ENCODE measurements at places on chromosomes 3 and 15. TPM values are rescaled to one million over a fixed set of nuclear protein-coding genes. Genes with fewer than 3 reads are reported as not detected.

SPINT1 gene
- total RNA-seq = 306 TPM

GRCh38 chr3:23879485-23879884 is 37.3 kb downstream of the NKIRAS1 start:
- no peak for DNase-seq

CDHR4 gene
- not detected for total RNA-seq

DNA sequence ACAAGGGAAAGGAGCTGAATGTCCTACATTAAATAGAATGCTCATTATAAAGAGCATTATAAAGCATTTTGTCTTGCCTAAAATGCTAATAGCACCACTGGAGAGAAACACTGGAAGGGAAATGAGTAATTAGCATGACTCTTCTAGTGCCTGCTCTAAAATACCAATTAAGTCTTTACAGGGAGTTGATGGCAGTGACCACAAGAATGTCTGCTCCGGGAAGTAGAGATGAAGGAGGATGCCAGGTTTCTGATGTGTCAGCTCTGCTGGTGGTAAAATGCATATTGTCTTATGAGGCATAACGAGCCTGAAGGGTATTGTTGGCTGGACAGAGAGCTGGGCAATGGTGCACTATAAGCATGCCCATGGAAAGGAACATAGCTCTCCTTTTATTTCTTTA is 49.5 kb downstream of the MYLK start:
- DNase-seq = peak; percentile 96

GRCh38 chr3:190618330-190619030 is 104.6 kb downstream of the IL1RAP start:
- DNase-seq = no peak

- no peak for DNase-seq
These were observed 202.0 kb downstream of the GHSR start for GRCh38 chr3:172246107-172246844.

CTXN2 gene
- not detected for total RNA-seq

- DNase-seq = no peak
These were observed 312.8 kb downstream of the CLSTN2 start for GRCh38 chr3:140247775-140248174.

RARB gene
- 1.8 TPM for total RNA-seq

ARPC4 gene
- total RNA-seq = 206 TPM

DNA sequence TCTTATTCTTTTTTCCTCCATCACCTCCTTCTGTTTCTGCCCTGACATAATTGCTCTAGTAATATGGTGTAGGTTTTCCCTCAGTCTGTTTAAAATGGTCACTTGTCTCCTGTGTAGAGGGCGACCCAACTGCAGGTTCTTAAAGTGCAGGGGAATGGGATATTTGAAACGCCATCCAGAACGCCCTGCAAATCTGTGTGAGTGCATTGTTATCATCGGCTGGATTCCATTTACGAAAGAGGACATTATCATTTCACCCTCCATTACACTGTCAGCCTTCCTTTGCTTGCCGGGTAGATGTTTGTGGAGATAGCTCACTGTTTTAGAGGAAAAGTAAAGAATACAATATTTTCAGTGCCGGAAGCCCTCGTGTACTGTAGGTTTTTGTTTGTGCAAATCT is 354.0 kb downstream of the LRTM1 start:
- DNase-seq = no peak

- no peak for DNase-seq
These were observed 110.4 kb downstream of the C3orf70 start for GRCh38 chr3:185042312-185043050.

GRCh38 chr3:168398371-168399025 is 302.8 kb upstream of the GOLIM4 start:
- DNase-seq = no peak

DNA sequence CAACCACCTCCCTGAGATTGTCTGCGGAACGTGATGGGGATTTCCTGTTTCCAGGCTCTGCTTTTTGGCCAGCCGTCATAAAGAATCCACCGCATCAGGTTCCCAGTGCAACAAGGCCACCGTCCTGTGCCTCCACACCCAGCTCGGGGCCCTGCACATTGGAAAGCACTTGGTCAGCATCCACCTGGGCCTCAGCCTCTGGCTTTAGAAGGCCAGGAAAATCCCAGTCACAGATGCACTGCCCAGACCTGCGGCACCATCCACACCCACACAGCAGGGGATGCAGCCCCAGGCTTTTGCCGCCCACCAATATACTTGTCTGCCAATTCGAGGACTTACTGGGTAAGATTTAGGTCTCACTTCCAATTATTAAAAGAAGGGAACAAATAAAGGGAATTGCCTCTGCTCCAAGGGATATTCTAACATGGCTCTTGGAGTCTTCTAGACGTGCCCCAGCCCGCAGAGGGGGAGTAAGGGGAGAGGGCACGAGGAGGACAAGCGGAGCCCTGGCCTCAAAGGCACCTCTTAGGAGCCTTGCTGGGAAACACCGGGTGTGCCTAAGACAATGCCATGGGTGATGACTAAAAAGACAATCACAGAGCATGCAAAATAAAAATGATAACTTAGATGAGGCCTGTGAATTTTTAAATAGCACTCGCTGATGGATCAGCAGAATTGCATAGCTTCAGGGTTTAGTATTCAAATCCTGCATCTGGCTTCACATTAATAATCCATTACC is 169.2 kb downstream of the FOXP1 start:
- DNase-seq = no peak

SEMA3G gene
- 0.21 TPM for total RNA-seq

DNA sequence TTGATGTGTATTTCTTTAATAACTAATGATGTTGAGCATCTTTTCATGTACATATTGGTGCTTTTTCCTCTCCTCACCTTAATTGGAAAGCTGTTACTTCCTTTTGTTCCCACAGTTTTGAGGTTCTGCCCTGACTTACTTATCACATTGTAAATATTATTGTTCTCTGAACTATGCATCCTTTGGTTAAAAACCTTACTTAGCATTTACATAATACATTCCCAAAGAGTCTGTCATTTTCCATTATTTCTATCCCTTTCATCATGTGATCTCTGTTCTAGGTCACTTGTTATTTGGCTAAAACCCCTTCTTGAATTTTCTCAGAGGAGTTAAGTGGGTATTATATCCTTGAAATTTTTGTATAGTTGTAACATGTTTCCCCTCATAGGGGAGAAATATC is 33.0 kb downstream of the SLC12A6 start:
- DNase-seq = no peak

CASR gene
- 0.04 TPM for total RNA-seq

GOLGA8G gene
- not detected for total RNA-seq

DNA sequence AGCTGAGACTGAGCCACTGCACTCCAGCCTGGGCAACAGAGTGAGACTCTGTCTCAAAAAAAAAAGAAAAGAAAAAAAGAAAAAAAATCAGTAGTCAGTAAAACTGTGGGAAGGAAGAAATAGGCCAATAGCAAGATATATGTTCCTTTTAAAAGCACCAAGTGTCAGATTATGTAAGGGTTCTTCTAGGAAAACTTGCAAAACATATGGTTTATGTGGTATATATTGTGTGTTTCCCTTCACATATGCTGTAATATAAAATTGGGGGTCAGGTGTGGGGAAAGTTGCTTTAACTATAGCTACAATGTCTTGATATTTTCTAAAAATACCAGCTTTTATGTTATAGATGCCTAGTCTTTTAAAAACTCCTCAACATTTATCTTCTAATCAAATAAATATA is 64.6 kb downstream of the ESYT3 start:
- no peak for DNase-seq

- DNase-seq = no peak
These were observed 114.9 kb downstream of the SV2B start for GRCh38 chr15:91214675-91215590.

SMCO1 gene
- not detected for total RNA-seq

DNA sequence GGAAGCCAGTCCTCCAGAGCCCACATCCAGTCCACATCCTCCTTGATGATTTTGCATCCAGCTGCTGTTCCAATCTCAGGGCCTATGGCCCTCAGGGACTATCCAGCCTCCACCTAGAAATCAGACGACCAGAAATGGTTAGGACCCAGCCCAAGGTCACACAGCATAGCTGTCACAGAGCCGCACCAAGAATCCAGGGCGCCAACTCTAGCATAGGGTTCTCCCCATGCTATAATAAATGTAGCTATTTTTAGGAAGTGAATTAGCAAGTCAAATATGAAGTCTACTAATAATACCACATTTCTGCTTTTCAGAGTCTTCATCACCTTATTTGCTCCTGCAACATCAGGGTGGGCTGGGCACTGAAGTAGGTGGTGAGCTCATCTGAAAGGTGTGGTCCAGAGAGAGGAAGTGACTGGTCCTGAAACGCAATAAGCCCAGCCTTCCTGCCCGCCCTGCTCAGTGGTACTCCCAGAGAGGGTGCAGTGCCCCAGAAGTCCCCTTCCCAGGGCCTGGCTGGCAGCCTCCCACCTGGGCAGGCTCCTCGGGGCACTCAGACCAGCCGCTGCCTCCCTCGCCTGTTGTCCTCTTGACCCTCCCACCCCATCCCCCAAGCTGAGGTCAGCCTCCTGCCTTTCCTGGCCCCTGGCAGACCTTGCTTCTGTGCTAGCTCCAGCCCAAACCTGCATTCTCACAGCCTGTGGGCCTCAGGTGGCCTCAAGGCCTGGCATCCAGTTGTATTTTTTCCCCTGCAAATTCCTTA is 17.6 kb upstream of the CYP11A1 start:
- DNase-seq = no peak

SNX22 gene
- 1.0 TPM for total RNA-seq

ERICH6 gene
- not detected for total RNA-seq

- DNase-seq = no peak
These were observed 79.8 kb upstream of the NR2E3 start for GRCh38 chr15:71730277-71731144.

DNA sequence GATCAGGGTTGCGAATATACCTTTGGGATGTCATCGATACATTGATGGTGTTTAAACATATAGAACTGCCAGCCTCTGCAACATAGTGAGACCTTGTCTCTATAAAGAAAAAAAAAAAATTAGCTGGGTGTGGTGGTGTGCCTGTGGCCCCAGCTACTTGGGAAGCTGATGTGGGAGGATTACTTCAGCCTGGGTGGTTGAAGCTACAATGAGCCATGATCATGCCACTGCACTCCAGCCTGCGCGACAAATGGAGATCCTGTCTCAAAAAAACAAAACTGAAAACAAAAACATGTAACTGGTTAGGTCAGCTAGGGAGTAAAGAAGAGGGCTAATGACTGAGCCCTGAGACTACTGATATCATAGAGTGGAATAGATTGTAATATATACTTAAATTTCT is 30.7 kb upstream of the MGA start:
- no peak for DNase-seq

- peak; percentile 70 for DNase-seq
These were observed 56.3 kb downstream of the BDH1 start for GRCh38 chr3:197499427-197499826.

DNA sequence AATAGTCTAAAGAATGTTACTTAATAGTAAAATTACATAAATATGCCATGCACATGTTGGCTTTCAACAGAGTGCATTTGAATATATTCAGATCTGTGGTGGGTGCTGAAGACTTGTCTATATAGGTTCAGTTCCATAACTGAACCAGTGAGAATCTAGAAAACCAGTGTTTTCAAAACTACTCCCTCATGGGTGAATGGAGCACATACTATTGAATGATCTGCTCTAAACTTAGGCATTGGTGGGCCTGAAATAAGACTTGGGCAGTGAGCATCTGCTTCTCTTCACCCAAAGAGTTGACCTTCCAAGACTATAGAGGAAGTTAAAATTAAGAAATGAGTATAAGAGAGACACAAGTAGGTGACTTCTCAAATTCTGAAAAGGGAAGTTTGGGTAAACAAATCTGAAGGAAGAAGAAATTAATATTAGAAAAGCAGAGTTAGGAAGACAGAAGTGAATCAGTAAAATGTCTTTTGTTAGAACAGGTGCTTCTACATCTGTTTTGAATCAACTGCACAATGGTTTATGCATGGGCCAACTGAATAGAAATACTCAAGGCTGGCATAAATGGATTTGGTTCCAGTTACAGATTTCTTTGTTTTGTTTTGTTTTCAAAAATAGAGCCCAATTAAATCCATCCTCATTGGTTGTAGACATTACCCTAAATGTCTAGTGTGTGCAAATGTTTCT is 19.3 kb downstream of the ALCAM start:
- DNase-seq = no peak

DNA sequence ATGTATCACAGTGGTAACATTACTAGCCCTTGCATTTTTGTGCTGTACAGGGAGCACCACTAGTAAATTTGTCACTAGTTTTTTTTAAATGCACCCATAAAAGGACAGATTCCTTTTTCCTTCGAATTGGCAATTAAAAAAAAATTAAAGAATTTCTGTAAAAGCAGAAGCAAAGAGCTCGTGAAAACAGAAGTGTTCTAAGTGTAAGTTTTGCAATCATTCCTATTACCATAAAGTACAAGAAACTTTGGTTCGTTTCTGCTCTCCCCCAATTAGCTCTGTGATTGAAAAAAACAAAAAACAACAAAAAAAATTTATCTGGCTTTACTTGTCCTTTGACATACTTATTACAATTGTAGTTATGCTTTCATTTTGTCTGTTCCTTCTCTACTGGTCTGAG is 5.3 kb downstream of the SERP1 start:
- DNase-seq = no peak

DNA sequence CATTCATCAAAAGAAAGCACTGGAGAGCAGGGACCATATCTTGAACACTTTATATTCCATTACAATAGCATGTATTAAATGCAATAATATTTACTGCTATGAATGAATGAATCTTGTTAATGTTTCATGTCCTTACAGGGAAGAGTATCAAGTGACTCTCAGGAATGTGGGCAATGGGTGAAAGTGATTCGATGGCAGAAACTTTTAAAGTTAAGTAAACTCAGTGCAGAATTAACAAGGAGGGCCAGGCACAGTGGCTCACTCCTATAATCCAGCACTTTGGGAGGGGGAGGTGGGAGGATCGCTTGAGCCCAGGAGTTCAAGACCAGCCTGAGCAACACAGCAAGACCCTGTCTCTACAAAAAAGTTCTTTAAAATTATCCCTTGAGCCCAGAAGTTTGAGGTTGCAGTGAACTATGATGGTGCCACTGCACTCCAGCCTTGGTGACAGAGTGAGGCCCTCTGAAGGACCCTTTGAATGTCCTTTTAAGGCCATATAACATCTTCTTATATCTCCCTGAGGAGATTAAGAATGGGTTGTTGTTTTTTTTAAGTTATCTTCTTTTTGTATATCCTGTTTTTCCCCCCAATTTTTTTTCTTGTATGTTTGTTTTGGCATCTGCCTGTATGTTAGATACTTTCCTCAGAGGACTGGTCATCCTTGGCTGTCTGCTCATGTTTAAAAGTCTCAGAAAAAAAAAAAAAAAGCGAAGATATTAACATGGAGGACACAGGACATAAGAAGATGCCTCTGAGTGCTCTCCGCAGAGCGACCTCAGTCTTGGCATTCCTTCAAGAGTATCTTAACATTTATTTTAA is 9.6 kb upstream of the FSIP1 start:
- no peak for DNase-seq

All from kidney epithelial cell (primary cell).